ENCODE measurements at places on chromosomes 1 and 21.

GRCh38 chr1:32904797-32905196 is 3.6 kb upstream of the TMEM54 start:
- no peak for DNase-seq

DNA sequence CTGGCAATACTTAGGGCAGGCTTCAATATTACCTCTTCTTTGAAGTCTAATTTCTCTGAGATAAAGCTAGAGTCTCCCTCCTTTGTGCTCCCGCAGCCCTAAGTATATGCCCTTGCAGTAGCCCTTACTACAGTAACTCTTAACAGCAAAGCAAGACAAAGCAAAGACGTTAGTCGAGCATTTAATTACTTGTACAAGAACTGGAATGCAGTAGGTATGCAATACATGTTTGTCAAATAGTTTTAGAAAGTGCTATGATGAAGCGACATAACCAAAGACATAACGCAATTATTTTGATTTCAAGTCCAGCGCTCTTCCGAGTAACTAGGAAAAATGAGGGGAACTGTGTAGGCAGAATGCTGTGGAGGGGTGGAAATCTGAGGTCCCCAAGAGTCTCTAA is 1.6 kb downstream of the P3H1 start:
- DNase-seq: no peak

DNA sequence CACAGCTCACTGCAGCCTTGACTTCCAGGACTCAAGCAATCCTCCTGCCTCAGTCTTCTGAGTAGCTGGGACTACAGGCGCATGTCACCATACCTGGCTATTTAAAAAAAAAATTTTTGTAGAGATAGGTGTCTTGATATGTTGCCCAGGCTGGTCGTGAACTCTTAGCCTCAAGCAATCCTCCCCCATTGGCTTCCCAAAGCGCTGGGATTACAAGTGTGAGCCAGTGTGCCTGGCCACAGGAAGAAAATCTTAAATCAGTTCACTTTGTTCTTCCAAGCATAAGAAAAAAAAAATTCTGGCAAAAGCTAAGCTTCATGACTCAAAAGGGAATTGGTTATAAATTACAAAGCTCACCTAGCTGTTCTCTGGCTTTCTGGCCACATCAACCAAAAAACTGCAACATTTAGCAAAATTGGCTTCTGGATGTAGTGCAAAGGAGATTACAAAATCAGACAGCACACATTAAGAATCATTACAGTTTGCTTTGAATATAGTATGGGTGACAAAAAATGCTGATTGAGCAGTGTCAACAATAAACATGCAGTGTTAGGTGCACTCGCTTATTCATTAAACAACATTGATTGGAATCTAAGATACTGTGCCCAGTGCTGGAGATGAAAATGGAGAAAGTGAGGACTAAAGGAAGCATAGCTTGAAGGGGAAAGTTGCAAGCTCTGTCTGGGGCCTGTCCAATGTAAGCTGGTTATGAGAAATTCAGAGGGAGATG is 76.7 kb downstream of the KCTD3 start:
- DNase-seq: no peak

DNA sequence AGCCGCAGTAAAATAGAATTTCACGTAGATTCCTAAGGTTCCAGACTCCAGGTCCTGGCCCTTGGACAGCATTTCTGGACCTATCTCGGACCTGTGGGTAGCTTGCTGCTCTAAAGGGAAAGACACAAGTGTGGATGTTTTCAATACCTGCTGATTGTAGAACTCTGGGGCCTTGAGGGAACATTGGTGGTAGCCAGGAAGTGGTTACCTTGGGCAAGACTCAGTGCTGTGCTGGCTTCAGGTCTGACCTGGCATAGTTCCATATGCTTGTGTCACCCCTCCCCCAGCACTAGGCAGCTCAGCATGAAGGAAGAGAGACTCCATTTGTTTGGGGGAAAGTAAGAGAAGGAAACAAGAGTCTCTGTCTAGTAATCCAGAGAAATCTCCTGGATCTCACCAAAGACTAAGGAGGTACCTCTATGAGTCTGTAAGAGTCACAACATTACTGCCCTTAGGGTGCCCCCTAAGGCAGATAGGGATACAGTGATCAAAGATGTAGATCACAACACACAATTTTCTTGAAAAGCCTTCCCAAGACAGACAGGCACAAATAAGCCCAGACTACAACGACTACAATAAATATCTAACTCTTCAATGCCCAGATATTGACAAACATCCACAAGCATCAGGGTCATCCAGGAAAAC is 398.8 kb downstream of the TGFB2 start:
- DNase-seq: no peak

DNA sequence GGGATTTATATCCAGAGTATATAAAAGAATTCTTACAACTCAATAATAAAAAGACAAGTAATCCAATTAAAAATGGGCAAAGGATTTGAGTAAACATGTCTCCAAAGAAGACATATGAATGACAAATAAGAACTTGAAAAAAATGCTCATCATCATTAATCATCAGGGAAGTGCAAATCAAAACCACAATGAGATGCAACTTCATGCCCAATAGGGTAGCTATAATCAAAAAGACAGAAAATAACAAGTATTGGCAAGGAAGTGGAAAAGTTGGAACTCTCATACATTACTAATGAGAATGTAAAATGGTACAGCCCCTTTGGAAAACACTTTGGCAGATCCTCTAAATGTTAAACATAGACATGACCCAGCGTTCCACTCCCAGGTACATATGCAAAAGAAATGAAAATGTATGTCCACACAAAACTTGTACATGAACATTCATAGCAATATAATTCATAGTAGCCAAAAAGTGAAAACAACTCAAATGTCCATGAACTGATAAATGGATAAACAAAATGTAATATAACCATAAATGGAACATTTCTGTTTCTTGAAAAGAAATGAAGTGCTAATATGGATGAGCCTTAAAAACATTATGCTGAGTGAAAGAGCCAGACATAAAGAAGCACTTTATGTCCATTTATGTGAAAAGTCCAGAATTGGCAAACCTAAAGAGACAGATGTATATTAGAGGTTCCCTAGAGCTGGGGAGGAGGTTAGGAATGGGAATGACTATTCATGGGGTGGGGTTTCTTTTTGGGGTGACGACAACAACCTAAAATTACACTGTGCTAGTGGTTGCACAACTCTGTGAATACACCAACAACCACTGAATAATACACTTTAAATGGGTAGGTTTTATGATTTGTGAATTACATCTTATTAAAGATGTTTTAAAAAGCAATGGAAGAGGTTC is 259.7 kb downstream of the RHOU start:
- no peak for DNase-seq

DNA sequence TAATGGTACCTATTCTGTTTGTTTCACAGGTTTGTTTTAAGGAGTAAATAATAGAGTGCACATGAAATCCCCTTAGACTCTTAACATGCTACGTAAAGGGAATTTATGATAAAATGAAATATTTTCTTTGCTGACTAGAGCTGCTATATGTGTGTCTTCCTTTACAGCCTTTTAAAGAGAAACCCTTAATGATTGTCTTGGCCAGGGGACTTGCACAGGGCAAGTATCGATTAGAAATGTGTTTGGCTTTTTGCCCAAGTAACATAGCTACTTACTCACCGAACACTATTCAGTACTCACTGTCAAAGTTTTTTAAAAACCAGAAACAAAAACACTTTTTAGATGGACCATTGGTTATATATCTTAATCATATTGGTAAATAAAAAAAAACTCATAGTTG is 71.3 kb upstream of the KIAA1614 start:
- no peak for DNase-seq

DNA sequence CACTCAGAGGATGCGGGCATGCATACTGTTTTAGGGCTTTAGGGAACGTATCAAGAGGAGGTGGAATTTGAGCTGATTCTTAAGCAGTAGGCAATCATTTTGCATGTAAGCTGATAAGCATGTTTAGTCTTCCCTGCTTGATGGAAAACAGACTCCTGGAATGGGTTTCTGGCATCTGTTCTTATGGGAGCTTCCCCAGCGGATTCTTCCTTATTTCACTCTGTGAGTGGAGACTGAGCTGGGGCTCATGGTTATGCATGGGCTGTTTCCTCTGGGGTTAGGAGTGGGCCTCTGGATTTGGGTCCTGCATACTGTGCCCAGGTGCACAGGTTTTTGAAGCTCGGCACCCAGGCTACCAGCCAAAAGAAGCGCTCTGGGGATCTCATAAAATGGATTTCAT is 93.4 kb downstream of the DIRAS3 start:
- no peak for DNase-seq
